ENCODE measurements at places on chromosomes 4 and X.

DNA sequence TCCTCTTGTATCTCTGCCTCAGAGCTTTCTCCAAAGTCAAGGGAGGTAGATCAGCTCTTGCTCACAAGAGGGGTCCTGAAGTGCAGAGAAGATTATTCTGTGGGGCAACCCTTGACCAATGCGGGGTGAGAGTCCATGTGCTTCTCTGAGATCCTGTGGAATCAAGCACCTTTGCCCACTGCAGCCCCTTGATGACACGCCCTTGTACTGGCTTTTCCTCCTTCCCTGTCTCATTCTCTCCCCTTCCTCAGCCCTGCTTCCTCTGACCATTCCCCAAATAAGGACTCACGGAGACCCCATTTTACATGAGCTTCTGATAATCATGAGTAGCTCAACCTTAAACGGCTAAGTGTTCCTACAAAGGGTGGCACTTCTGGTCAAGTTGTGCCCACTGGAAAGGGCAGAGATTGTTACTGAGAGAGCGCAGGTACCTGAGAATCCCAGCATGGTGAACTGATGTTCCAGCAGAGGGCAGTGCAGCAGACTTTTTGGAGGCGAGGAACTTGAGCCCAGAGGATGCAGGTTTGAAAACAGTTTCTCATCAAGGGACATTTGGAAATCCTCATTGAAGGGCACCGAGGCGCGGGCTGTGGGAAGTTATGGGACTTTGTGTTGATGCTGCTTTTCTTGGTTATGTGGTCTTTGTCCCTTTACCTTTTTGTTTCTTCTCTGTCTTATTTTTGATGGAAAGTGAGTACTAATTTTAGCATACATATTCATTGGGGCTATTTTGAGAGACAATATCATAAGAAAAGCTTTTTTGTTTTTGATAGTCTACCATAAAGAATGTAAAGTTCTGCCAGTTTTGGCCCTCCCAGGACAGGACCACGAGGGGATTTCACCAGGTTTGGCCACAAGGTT is 201.3 kb downstream of the RBM46 start:
- DNase-seq, result peak; percentile 52

DNA sequence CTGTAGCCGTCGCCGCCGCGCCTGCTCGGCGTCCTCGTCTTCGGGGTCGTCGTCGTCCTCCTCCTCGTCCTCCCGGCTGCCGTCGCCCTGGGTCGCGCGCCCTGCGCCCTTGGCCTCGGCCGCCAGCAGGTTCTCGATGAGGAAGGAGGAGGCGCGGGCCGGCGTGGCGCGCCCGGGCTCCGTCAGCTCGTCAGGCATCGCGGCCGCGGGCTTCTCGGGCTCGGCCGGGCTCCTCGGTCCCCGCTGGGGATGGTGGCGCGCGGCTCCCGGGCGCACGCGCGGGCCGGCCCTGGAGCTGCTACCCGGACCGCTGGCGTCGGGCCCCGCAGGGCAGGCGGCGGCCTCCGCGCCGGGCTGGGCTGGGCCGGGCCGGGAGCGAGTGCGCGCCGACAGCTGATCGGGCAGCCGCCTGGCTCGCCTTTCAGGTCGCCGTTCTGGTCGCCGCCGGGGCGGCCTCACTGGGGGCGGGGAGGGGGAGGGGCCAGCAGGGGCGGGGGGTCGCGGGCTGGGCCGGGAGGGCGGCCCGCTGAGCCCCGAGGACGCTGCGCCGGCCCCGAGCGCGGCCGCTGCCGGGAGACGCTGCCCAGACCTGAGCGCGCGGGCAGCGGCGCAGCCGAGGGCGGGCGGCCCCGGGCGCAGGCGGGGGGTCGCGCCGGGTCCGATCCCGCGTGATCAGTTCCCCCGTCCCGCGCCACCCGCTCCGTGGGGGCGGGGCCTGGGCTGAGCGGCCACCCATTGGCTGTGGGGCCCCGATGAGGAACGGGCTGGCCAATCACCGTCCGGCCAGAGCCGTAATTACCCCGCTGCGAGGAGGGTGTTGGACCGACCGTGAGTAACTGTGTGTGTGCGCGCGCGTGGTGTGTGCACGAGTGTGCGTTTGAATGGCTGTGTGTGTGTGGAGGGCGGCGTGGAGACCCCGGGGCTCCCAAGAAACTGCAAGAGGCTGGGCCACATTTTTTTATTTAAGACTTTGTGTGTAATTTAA is at the start of gene HMX1:
Gene HMX1 (minus strand): TSS at position 423 of the 985 bp plus-strand sequence. CDS start 225 bp downstream, at position 198.
- DNase-seq, result peak; percentile 44

DNA sequence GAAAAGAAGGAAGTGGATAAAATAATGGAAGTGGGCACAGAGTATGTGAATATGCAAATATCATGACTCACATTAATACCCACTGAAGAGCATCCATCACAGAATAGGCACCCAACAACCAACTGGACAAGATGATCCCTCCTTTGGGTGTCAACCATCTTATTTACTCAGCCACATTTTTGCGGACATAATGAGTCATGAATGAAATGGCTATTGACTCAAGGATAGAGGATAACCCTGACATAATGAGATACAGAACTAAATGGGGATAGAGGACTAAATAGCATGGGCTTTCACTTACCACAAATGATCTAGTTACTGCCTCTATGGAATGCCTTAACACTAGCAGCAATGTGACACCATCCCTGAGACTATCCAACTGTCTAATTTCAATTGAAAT is 224.7 kb downstream of the ANTXR2 start:
- DNase-seq, result no peak

- DNase-seq, result no peak
These were observed 687 bp upstream of the ZNF275 start for GRCh38 chrX:153333266-153333665.

DNA sequence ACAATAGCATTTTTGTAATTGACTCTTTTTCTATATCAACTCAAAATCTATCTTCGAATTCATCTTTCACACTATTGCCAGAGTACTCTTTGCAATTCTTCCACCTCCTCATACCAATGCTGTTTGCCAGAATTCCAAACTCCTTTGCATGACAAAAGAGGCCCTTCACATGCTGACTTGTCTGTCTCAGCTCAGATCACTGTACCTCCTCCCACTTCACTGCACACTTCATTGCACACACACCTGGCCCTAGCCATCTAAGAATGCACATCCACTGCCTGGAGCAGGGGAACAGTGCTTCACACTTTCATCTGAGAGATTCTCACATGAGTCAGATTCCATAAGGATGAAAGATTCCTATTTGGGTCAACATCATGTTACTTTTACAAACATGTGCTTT is 56.5 kb downstream of the PRDM5 start:
- no peak for DNase-seq

- DNase-seq, result no peak
These were observed 93.1 kb downstream of the DOCK11 start for GRCh38 chrX:118588715-118589114.

DNA sequence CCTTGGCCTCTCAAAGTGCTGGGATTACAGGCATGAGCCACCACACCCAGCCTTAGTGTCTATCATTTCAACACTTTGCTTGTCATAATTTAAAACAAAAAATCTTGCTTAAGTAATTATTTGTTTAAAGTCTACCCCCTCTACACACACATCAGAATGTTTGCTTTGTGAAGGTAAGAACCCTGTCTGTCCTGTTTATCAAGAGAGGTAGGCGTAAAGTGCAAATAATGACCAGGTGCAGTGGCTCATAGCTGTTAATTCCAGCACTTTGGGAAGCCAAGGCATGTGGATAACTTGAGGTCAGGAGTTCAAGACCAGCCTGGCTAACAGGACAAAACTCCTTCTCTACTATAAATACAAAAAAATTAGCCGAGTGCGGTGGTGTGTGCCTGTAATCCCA is 326.7 kb upstream of the CLNK start:
- no peak for DNase-seq

- no peak for DNase-seq
These were observed 7.6 kb downstream of the MAMLD1 start for GRCh38 chrX:150370589-150371312.

DNA sequence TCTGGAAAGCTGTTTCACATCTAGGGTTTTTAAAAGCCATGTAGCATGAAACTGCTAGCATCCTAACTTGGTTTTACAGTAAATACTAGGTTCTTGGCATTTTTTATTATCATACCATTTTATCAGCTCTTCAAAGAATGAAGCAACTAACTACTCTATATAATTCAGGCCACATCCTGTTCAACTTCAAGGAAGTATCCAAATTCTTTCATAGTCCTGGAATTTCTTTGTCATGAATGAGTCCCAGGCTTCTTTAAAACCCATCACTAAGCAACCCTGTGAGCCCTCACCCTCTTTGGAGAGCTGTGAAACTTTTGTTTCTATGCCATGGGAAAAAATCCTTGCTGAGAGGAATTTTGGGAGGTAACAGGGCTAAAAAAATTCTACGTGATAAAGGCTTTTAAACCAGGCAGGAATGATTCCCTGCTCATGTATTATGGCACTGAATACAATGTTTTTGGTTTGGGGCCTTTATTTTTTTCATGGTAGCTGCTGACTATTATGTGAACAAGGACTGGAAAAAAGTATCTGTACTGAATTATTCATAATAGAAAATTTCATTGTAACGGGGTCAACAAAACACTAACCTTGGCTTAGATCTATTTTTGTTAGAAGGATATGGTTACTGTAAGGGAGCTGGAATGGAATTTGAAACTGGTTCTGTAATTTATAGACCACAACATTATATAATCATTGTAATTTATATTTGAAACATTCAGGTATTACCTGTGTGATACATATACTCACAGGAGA is 164.9 kb downstream of the DCTD start:
- no peak for DNase-seq

DNA sequence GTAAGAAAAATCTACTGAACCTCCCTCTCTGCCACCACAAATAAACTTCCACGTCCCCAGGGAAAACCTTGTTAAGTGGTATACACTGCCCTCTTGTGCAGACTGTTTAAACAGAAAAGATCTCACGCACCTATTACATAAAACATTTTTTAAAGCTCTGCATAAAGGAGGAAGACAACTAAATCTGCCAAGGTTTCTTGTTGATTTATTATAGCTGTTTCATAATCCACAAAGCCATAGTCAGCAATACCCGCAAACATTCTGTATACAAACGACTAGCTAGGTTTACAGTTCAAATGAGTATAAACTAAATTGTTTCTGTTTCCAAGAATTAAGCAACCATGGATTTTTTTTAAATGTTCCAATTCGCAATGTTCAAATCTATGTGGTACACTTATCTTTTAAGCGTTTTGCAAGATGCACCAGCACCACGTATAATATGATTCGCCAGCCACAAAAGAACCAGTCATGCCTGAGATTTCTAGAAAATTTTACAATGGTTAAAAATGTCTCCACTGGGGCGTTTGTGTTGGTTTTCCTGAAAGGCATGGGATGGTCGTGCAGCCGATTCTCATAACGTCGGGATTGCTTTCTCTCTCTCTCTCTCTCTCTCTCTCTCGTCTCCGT is 164.6 kb downstream of the PRKX start:
- DNase-seq, result no peak

- no peak for DNase-seq
These were observed at the start of gene LRCH2 for GRCh38 chrX:115233497-115234455. TSS of gene LRCH2 (minus strand) at chrX:115234096. CDS start at chrX:115234041, 55 bp downstream.

DNA sequence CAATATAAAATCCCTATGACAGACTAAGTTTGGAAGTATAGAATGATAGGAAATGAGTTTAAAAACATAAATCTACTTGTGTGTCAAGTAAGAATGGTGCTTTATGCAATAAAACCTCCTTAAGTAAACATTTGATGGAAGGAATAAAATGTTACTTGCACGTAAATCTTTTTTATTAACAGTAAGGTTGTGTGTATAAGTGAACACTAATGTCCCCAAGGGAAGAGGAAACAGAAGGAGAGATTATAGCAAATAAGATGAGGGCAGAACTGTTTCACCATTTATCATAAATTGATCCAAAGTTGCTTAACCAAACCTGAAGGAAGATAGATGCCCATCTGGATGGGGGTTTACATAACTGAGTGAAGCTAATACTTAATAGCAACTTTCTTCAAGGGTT is 86.8 kb downstream of the FRMPD4 start:
- DNase-seq, result no peak

Data from GM20000 (cell line).